Progenitor cell of endocrine pancreas (in vitro differentiated cells): ENCODE measurements at places on chromosomes 7 and 10. TPM values are rescaled to one million over a fixed set of nuclear protein-coding genes. Genes with fewer than 3 reads are reported as not detected.
A peak's percentile ranks its signal among the peaks of the same experiment; 100 is the strongest.

DNA sequence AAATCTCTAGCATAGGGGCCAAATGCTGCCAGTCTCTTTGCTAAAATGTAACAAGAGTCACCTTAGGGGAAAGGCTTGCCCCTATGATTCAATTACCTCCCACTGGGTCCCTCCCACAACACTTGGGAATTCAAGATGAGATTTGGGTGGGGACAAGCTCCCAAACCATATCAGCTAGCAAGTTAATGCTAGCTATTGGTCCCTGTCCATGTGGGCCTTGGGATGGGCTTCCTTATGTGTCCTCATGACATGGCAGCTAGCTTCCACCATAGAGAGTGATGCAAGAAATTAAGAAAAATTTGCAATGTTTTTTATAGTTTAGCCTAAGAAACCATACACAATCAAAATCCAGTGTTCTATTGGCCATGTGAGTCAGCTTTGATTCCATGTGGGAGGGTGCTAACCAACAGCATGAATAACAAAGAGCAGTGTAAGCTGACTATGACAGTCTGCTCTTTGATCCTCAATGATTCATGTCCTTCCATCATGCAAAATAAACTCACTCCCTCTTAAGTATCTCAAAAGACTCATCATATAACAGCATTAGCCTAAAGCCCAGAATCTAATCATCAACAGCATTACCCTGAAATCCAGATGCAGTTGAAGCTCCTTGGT, 21.7 kb upstream of the ZNF365 start:
- DNase-seq: no peak

GRCh38 chr7:16770657-16771329, 17.2 kb downstream of the TSPAN13 start:
- no peak for DNase-seq

- no peak for DNase-seq
Observed at GRCh38 chr7:134461916-134462315, 3.0 kb upstream of the AKR1B1 start.

- no peak for DNase-seq
Observed at GRCh38 chr10:35573796-35574195, 31.3 kb upstream of the GJD4 start.

GRCh38 chr10:71737834-71738197, 18.2 kb upstream of the C10orf105 start:
- DNase-seq: no peak

GRCh38 chr10:22320591-22321155, at the start of gene BMI1:
Gene BMI1, plus strand, starts transcription at chr10:22321099. Its CDS starts 5,351 bp downstream, at chr10:22326450.
- DNase-seq: peak; percentile 63

DNA sequence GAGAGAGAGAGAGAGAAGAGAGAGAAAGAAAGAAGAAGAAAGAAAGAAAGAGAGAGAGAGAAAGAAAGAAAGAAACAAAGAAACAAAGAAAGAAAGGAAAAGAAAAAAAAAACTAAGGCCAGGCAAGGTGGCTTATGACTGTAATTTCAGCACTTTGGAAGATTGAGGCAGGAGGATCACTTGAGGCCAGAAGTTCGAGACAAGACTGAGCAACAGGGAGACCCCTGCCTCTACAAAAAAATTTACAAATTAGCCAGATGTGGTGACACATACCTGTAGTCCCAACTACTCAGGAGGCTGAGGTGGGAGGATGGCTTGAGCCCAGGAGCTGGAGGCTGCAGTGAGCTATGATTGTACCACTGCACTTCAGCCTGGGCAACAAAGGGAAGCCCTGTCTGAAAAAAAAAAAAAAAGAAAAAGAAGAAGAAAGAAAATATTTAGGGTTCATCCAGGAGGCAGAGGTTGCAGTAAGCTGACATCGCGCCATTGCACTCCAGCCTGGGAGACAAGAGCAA, 2.8 kb downstream of the SERPINE1 start:
- no peak for DNase-seq

GRCh38 chr7:99824091-99824490, 3.7 kb upstream of the CYP3A43 start:
- DNase-seq: no peak

DNA sequence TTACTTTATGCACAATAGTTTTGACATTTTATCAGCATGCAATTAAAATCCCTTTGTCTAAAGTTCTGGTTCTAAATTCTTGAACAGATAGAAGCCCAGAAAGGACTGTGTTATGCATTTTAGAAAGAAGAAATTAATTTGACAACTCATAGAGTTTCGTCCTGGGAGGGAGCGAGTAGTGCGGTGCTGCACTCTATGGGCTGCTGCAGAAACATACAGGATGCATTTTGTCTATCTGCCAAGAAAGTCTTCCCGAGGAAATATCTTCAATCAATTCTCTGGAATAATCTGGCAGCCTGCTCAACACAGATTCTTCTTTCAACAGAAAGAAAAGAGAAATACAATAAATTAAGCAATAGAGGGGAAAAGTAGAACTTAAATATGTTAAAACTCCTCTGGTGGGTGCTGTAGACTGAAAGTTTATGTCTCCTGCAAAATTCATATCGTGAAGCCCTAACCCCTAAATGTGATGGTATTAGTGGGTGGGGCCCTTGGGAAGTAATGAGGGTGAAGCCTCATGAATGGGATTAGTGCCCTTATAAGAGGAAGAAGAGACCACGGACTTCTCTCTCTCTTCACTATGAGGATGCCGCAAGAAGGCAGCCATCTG, 39.0 kb upstream of the IFRD1 start:
- no peak for DNase-seq

- DNase-seq: no peak
Observed at GRCh38 chr10:28558186-28558585, 25.3 kb downstream of the WAC start.

- no peak for DNase-seq
Observed at GRCh38 chr10:78184851-78185692, 151.4 kb downstream of the RPS24 start.

DNA sequence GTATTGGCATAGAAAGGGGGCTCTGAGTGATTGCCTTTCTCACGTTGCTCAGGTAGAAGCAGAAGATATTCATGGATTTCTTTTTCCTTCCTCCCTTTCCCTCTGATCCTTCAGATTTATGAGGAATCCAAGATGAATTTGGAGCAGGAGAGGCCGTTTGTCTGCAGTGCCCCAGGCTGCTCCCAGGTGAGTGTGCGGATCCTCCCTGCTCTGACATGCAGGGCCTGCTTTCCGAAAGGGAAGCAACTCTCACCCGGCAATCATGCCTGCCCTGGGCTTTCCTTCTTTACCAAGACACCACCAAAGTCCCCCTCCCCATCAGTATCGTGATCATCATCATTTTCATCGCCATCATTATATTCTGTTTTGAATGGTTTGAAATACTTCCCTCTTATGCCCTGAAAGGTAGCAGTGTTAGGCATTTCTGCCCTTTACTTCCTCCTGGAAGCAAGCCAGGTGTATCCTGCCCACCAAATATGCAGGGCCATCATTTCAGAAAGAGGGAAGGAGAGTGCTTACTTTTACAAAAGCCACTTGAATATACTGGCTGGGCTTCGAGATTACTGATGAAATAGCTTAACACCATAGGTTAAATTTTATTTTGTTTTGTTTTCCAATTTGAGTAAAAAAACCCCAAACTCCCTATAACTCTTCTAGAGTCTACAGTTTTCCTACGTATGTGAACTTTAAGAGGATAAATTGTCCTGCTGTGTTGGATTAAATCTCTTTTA, 75.9 kb downstream of the CREB5 start:
- DNase-seq: no peak

GRCh38 chr10:47214520-47214919, 85.5 kb upstream of the GDF10 start:
- DNase-seq: no peak

GRCh38 chr10:102613785-102614184, 30.5 kb upstream of the TRIM8 start:
- DNase-seq: no peak

GRCh38 chr10:77603534-77603927, 34.1 kb downstream of the KCNMA1 start:
- DNase-seq: no peak

- DNase-seq: no peak
Observed at GRCh38 chr7:99728615-99729014, 6.4 kb downstream of the CYP3A7 start.

- no peak for DNase-seq
Observed at GRCh38 chr7:104358446-104359132, 30.2 kb downstream of the LHFPL3 start.

DNA sequence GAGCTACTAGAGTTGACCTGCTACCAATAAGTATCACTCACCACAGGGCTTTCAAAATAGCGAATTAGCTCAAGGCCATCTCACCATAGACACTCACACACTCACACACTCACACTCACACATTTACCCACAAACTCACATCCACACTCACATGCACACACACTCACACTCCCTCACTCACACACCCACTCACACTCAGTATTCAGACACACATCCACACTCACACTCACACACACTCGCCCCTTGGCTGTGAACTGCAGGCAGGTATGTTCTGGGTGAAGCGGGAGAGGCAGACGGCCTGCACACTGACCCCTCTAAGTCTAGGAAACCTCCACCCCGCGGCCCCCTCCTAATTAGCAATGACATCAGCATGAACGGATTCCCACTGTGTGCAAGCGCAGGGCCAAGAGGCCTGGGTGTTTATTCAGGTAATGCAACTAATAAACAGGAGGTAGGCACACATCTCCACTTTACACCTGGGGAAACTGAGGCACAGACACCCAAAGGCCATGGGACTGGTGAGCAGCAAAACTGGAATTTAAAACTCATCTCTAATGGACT, 94.6 kb downstream of the ADARB2 start:
- DNase-seq: no peak

DNA sequence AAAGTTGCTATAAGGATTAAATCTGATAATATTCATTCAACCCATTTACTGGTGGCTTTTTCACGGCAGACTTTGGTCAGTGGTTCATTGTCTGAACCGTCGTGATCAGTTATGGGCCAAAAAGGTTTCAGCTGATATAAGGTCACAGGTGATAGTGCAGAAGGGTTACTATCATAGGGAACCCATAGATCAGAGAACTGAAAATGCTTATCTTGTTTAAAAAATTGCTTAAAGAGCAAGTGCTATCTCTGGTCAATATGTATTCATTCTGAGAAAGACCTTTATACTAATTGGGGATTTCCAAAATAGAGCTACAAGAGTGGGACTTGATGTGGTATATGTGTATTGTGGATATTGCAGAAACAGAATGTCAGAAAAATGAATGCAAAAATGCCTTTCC, 147.8 kb upstream of the SEMA3E start:
- DNase-seq: no peak

DNA sequence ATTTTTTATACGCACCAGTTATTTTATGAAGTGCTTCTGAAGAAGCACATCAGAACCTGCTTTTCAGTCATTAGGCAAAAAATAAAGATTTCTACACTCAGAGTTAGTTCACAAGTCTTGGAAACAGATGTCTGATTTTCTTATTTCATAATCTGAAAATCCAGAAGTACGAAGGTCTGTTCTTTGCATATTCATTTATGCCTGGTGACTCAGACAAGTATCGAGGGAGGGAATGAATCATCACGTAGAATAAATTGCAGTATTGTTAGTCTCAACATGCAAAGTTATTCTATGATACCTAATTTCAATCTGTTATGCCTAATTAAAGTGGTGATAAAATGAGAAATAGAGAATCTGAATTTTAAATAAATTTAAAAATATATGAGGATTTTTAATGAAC, 113.6 kb upstream of the SEM1 start:
- no peak for DNase-seq

DNA sequence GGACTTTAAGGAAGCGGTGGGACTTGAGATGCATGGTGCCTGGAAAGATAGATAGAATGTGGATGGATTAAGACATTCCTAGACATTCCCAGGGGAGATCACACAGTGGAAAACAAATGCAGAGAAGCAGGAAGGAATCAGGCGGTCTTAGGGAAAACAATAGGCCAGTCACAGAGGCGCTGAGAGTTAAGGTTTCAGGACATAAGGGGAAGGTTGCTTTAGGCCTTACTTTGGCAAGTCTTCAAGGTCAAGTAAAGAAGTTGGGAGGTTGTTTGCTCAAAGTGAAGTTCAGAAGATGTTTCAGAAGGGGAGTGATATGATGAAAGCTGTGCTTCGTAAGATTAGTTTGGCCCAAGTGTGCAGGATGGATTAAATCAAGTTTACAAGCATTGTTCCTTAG, 109.4 kb downstream of the SUGCT start:
- DNase-seq: no peak

DNA sequence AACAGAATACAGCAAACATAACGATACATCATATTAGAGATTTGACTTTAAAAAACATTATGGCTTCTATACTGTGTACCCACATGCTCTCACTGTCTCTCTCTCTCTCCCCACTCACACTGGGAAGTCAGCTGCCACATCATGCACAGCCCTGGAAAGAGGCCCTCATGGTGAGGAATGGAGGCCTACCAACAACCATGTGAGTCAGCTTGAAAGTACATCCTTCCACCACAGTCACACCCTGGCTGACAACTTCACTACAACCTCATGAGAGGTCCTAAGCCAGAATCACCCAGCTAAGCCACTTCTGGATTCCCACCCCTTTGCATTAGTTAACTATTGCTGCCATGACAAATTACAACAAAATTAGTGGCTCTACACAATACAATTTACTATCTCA, 23.3 kb upstream of the GPR22 start:
- no peak for DNase-seq

GRCh38 chr10:34047389-34047788, 712.9 kb upstream of the NRP1 start:
- DNase-seq: no peak

DNA sequence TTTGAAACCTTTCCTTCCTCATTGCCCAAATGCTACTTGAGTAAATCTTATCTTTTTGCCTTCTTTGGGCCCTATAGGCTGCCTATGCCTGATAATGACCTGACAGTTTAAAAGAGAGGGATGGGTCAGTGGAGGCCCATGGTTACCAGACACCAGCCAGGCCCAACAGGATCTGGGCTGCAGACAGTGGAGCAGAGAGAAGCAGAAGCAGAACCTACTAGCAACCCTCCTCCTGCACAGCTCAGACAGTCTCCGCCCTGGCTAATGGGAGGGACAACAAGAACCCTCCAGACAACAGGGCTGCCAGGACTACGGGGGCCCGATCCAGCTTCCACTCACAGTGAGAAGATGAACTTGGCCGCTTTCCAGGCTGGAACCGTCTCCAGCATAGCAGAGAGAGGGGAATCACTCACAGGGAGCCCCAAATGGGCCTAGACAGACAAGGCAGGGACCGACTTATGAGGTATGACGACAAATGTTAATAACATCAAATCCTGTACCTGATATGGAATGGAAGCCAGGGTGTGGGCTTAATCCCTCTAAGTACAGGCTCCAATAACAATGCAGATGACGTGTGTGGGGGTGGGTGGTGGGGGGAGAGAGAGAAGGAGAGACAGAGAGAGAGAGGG, 31.7 kb upstream of the DGKI start:
- DNase-seq: no peak

DNA sequence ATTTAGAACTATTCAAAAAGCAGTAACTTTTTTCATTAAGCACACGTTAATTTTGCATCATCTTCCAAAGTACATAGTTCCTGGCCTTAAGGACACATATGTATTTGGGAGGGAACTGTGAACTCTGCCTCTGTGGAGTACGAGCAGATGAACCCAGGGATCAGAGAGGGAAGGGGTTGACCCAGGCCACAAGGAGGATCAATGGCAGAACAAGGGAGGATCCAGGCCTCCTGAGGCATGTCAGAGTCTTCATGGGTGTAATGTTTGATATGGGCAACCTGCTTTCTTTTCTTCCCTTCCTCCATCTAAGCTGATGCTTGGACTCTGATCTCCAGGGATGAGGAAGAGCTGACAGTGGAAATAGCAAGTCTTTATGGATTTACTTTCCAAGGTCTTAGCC, 164.0 kb downstream of the SH2D4B start:
- DNase-seq: no peak

CCDC172 gene
- total RNA-seq: not detected in 2 replicates

KNDC1 gene
- total RNA-seq: 11.0 and 14.2 TPM in 2 replicates

LRRC4 gene
- total RNA-seq: 15.9 and 19.4 TPM in 2 replicates

HNRNPA2B1 gene
- 950 and 984 TPM in 2 replicates for total RNA-seq

CYP2E1 gene
- total RNA-seq: 0.91 and 1.4 TPM in 2 replicates
